Esophagus squamous epithelium (tissue), 5 donors: ENCODE measurements at places on chromosomes 2 and 18.

- no peaks in the 10 kb centered on the region for H3K27me3 ChIP-seq
- H3K36me3 ChIP-seq = no peaks in the 10 kb centered on the region
- H3K27ac ChIP-seq = no peak overlapping the region
- no peak overlapping the region for H3K4me3 ChIP-seq
- peaks cover 13% of the 10 kb centered on the region for H3K4me1 ChIP-seq
These were observed 20.1 kb downstream of the MAPRE2 start for GRCh38 chr18:35061336-35061735.

DNA sequence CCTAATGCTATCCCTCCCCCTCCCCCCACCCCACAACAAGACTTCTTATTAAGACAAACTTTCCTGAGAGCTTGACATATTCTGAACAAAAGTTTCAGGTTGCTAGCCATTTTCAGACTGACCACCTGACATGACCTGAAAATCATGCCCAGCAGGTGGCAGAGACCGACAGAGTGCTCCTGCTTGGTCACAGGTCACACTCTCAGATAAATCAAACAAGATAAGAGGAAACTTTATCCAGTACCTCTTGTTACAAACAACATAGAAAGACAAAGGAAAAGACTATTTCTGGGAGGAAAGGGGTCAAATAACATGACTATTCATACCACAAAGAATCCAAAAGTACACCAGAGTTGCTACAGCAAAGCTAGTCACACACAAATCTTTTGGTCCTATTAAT is 107.4 kb downstream of the TMEM200C start:
- H3K27ac ChIP-seq = no peak overlapping the region
- no peaks in the 10 kb centered on the region for H3K27me3 ChIP-seq
- H3K4me3 ChIP-seq = no peak overlapping the region
- DNase-seq = no peak
- H3K4me1 ChIP-seq = no peaks in the 10 kb centered on the region

DNA sequence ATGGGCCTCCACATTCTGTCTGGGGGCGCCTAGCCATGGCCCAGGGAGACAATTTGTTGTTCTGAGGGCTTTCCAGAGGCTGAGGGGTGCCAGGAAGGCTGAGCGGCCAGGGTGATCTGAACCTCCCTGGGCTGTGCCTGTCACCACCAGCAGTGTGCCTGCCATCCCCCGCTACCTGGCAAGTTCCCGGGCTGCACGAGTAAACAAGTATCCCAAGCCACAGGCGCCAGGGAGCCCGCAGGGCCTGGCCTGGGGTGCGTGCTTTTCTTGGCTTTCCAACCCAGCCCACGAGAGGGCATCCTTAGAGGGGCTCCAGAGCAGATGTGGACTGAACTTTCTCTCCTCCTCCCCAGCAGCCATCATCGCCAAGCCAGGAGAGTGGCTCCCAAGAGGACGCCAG is 35.1 kb upstream of the B3GNT7 start:
- no peak overlapping the region for H3K27ac ChIP-seq
- H3K4me3 ChIP-seq = no peak overlapping the region
- no peaks in the 10 kb centered on the region for H3K27me3 ChIP-seq
- H3K36me3 ChIP-seq = no peaks in the 10 kb centered on the region
- H3K4me1 ChIP-seq = peaks cover 7% of the 10 kb centered on the region
- DNase-seq = no peak

DNA sequence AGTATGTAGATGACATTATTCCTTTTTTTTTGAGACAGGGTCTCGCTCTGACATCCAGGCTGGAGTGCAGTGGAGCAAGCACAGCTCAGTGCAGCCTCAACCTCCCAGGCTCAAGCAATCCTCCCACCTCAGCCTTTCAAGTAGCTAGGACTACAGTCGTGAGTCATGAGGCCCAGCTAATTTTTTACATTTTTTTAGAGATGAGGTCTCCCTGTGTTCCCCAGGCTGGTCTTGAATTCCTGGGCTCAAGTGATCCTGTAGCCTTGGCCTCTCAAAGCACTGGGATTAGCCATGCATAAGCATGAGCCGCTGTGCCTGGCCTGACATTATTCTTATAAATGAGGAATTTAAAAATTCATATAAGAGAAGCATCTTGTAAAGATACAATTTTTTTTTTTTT is 86.9 kb downstream of the FAM117B start:
- H3K4me3 ChIP-seq = no peak overlapping the region
- no peak for DNase-seq
- H3K27me3 ChIP-seq = no peaks in the 10 kb centered on the region
- H3K36me3 ChIP-seq = no peaks in the 10 kb centered on the region

DNA sequence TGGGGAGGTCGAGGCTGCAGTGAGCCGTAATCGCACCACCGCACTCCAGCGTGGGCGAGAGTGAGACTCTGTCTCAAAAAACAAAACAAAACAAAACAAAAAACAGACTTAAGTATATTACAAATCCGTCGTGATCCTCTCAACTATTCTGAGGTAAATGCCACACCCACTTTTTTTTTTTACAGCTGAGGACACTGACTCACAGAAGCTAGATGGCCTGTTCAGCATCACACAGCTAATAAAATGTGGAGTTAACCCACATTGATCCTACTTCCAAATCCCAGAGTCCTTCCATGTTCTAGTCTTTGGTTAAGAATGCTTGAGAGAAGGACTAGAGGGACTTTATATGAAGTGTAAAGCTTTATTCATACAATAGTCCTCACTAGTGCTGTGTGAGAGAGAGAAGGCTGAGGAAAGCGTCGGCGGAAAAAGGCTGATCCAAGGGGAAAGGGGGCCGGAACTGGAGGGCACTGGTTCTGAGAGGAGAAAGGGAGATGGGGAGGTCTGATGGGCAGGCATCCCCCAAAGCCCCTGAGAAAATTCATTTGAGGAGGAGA is 627 bp downstream of the RNF25 start:
- H3K4me1 ChIP-seq = peaks cover 5% of the 10 kb centered on the region
- peaks cover 43% of the 10 kb centered on the region for H3K36me3 ChIP-seq
- no peaks in the 10 kb centered on the region for H3K27me3 ChIP-seq
- peak overlapping the region; percentile 82 for H3K27ac ChIP-seq
- no peak for DNase-seq

GRCh38 chr2:71710367-71711132 is 257.2 kb downstream of the DYSF start:
- H3K36me3 ChIP-seq = no peaks in the 10 kb centered on the region
- H3K4me1 ChIP-seq = peaks cover 3% of the 10 kb centered on the region
- no peak for DNase-seq
- no peak overlapping the region for H3K4me3 ChIP-seq
- no peaks in the 10 kb centered on the region for H3K27me3 ChIP-seq

GRCh38 chr2:214031566-214031965 is 379.3 kb upstream of the VWC2L start:
- no peaks in the 10 kb centered on the region for H3K4me1 ChIP-seq
- DNase-seq = no peak
- no peaks in the 10 kb centered on the region for H3K27me3 ChIP-seq

GRCh38 chr2:118841828-118842461 is 5.5 kb downstream of the EN1 start:
- H3K4me3 ChIP-seq = peak overlapping the region; percentile 53
- H3K36me3 ChIP-seq = no peaks in the 10 kb centered on the region
- H3K27ac ChIP-seq = no peak overlapping the region

DNA sequence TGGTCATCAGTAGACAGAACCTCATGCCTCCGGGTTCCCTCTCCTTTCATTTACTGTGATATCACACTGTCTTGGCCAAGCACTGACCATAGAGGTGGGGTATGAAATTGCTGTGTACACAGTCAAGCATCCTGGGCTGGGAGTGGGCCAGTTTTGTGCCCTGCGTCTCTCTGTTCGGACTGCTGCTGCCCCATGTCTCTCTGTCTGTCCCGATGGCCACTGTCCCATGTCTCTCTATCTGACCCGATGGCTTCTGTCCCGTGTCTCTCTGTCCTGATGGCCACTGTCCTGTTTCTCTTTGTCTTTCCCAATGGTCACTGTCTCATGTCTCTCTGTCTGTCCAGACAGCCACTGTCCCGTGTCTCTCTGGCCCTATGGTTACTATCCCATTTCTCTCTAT is 164.9 kb downstream of the ARL4C start:
- DNase-seq = no peak
- H3K36me3 ChIP-seq = no peaks in the 10 kb centered on the region
- H3K27me3 ChIP-seq = no peaks in the 10 kb centered on the region
- H3K27ac ChIP-seq = no peak overlapping the region
- peaks cover 14% of the 10 kb centered on the region for H3K4me1 ChIP-seq

DNA sequence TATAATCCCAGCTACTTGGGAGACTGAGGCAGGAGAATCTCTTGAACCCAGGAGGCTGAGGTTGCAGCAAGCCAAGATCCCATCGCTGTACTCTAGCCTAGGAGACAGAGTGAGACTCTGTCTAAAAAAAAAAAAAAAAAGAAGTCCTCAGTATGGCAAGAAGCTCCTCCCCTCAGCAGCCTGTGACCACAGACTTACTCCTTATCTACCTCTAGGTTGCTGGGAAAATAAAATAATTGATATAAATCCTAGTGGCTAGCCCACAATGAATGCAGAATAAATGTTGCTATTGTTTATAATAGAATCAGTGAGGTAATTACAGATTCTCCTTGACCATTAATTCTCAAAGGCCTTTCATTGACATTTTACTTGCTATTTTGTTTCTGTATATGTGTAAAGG is 70.6 kb downstream of the IRS1 start:
- no peak overlapping the region for H3K4me3 ChIP-seq
- DNase-seq = no peak
- H3K27ac ChIP-seq = no peak overlapping the region
- H3K4me1 ChIP-seq = no peaks in the 10 kb centered on the region

DNA sequence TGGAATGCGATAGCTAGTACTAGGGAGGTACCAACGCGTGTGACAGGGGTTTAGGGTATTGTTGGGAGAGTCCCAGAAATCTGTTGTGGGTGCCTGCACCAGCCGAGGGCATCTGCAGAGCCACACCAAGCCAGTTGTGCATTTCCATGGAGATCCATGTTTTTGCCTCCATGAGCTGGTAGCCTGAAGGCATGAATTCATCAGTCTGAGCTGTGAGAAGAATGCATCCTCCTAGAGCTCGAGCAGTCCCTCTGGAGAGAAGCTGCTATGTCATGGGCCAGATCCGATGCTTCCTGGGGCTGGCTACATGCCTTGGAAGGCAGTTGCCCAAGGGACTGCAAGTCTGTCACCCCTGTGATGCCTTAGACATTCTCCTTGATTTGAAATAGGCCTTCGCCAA is 57.9 kb downstream of the LIPG start:
- H3K4me3 ChIP-seq = no peak overlapping the region
- H3K27me3 ChIP-seq = no peaks in the 10 kb centered on the region
- no peaks in the 10 kb centered on the region for H3K4me1 ChIP-seq
- H3K36me3 ChIP-seq = no peaks in the 10 kb centered on the region

- no peaks in the 10 kb centered on the region for H3K27me3 ChIP-seq
- peaks cover 63% of the 10 kb centered on the region for H3K36me3 ChIP-seq
- no peak overlapping the region for H3K4me3 ChIP-seq
- DNase-seq = no peak
- peak overlapping the region; percentile 60 for H3K27ac ChIP-seq
These were observed 12.2 kb downstream of the ARPC2 start for GRCh38 chr2:218229239-218229638.

DNA sequence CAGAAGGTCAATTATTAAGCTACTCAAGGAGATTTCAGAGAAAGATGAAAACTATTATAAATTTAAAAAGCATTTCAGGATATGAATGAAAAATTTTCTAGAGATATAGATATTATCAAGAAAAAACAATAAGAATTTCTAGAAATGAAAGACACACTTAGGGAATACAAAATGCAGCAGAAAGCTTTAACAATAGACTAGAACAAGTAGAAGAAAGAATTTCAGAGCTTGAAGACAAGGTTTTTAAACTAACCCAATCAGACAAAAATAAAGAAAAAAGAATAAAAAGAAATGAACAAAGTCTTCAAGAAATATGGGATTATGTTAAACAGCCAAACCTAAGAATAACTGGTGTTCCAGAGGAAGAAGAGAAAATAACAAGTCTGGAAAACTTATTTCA is 34.4 kb downstream of the FLACC1 start:
- H3K4me1 ChIP-seq = no peaks in the 10 kb centered on the region
- H3K27me3 ChIP-seq = no peaks in the 10 kb centered on the region
- no peak overlapping the region for H3K4me3 ChIP-seq
- no peaks in the 10 kb centered on the region for H3K36me3 ChIP-seq

DNA sequence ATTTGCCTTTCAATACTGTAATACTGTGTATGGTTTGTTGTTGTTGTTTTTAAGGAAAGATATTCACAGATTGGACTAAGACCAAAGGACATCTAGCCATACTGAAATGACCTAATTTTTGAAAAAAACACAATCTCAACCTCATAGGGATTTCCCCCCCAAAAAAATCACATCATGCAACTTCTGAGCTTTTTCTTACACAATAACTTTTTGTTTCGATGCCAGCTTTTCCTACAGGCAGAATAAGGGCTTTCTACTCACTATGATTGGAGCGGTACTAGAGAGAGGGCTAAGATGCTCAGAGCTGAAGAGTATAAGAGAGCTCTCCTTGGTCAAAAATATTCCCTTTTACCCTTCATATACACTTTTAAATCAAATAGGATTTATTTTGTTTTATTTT is 32.4 kb upstream of the SLC3A1 start:
- no peaks in the 10 kb centered on the region for H3K36me3 ChIP-seq
- no peak overlapping the region for H3K4me3 ChIP-seq
- H3K27ac ChIP-seq = no peak overlapping the region
- no peaks in the 10 kb centered on the region for H3K4me1 ChIP-seq
- DNase-seq = no peak

GRCh38 chr2:64192664-64193105 is 48.5 kb upstream of the PELI1 start:
- peaks cover 7% of the 10 kb centered on the region for H3K4me1 ChIP-seq
- no peaks in the 10 kb centered on the region for H3K36me3 ChIP-seq
- H3K4me3 ChIP-seq = no peak overlapping the region

GRCh38 chr18:29588446-29589100 is 1411.6 kb upstream of the CDH2 start:
- H3K36me3 ChIP-seq = no peaks in the 10 kb centered on the region
- no peaks in the 10 kb centered on the region for H3K27me3 ChIP-seq
- DNase-seq = no peak
- no peaks in the 10 kb centered on the region for H3K4me1 ChIP-seq
- no peak overlapping the region for H3K4me3 ChIP-seq

DNA sequence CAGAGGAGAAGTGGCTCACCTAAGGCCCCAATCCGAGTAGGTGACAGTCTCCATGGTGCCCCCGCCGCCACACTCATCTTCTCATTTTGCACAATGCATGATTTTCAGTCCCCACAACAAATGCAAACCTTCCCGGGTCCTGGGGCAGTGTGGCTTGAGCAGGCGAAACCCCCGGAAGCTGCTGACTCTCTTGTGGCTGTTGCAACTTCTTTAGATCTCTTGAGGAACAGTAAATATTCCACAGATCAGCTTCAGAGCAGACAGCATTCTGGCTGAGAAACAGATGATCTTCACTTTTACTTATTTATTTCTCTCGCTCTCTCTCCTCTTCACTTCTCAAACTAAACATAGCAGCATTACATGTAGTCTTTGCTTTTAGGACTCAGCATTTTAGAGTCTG is 51.9 kb downstream of the ASAP2 start:
- no peaks in the 10 kb centered on the region for H3K36me3 ChIP-seq
- peaks cover 10% of the 10 kb centered on the region for H3K4me1 ChIP-seq
- no peaks in the 10 kb centered on the region for H3K27me3 ChIP-seq
- peak overlapping the region; percentile 65 for H3K27ac ChIP-seq
- H3K4me3 ChIP-seq = no peak overlapping the region
- DNase-seq = no peak
